ENCODE measurements at places on chromosomes 3 and 15.

GRCh38 chr3:110296885-110297284, 774.7 kb upstream of the NECTIN3 start:
- no peak for DNase-seq

DNA sequence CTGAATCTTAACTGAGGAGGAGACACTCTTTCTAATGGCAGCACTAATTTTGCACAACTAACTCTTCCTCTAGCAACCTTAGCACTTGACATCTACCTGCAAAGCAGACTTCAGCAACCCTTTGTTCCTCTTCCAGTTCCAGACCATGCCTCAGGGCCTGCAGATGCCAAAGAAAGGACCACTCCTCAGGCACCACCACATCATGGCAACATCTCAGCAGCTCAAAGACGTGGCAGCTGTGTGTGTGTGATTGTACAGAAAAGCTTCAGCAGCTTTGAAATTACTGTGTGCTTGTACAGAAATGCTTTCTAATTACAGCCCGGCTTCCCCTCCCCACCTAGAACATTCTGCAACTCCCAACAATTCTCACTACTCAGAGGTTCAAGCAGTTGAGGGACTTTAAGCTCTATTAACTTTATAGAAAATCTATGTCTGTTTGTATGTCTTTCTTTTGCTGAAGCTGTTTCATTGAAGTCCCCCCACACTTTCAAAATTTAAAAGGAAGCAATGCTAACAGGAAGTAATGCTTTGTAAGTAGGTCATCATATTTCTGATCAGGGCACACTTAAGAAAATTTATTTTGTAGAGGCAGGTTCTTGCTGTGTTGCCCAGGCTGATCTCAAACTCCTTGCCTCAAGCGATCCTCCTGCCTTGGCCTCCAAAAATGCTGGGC, 115.2 kb downstream of the CD47 start:
- no peak for DNase-seq

GRCh38 chr3:14125193-14126016, 553 bp downstream of the TMEM43 start:
- DNase-seq, result peak; percentile 69

- no peak for DNase-seq
Observed at GRCh38 chr3:83770664-83771402, 1188.0 kb upstream of the CADM2 start.

GRCh38 chr15:69104050-69104750, 56.2 kb upstream of the GLCE start:
- DNase-seq, result no peak

DNA sequence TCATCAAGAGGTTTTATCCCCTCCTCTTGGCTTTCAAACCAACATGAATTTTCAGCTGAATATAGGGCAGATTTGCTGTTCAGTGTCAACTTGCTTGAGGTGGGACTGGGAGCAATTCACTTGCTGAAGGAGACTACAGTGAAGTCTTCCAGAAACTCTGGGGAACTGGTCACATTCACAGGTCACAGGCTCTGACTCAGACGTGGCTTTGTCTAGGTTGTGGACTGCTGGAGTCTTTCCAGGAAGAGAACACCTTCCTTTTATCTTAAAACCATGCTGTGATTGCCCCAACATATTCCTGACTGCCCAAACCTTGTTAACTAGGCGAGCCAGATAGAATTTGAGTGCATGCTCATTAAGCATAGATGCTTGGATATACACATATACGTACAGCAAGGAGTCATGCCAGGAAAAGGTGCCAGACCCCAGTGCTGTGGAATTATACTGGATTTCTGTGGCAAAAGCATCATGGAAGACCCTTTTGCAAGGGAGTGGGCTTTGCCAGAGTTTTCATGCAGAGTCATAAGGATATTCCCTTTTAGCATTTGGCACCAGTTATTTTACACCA, 399.1 kb upstream of the TBL1XR1 start:
- DNase-seq, result no peak

DNA sequence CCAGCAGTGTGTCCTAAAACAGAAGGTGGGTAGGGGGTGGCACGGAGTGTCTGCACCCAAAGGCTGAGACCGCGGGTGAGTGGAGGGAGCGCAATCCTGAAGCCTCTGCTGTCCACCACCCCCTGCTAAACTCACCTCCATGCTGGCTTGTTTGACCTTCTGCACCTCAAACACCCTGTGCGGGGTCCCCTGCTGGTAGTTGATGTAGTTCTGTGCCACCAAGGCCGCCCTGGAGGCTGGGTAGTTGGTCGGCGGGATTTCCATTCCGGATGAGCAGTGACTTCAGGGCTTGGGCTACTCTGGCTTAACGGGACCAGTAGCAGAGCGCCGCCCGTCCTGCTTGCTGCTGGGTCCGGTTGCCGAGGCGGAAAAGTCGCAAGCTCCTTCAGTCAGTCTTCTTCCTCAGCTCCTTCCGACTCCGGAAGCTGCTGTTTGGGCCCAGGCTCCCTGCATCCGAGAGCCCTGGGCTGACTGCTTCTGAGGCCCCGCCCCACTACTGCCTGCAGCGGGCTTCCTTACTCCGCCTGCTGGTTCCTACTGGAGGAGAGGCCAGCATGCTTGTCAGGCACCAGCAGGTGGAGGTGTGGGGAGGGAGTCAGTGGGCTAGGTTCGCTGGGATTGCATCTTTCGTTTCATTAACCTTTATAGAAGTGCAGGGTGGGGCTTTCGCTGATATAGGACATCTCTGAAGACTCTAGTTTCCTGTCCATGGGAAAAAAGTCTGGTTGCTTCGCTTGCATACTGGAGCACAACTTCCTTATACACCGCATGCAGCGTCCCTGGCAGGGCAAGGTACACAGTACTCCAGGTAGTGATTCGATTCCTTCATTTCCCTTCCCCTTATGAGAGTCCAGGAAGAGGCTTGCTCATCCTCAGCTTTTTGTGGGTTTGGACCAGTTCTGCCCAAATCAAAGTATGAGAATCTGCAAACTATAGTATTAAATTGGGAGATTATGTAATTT, at the start of gene LXN:
Gene LXN (minus strand): TSS at position 434 of the 962 bp plus-strand sequence. CDS start 170 bp downstream, at position 264.
- DNase-seq, result peak; percentile 43

DNA sequence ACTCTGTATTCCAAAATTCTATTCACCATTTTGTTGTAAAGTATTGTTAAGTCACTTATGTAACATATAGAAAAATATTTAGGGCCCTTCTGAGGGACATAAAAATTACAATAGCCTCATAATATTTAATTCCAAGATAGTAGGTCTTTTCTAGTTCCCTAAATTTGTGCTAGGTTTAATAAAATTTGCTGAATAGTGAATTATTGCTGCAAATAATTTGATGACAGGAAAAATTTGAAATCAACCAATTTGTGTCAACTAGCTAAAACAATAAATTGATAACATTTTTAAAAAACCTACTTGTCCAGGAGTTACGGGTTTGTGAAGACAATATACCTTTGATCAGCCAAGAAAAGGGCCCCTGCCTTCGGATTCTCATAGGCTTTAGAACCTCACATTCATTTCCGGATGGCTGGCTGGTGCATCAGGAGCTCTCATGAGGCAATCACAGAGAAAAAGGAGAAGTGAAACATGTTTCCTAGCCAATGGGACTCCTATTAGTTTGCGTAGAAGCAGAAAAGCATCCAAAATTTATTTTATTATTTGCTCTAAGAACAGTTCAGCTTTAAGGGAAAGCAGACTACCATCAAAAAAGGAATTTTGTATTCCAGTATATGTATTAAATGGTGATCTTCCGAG, 177.2 kb downstream of the LRRC3B start:
- no peak for DNase-seq

GRCh38 chr3:86695752-86696151, 295.2 kb downstream of the VGLL3 start:
- no peak for DNase-seq

DNA sequence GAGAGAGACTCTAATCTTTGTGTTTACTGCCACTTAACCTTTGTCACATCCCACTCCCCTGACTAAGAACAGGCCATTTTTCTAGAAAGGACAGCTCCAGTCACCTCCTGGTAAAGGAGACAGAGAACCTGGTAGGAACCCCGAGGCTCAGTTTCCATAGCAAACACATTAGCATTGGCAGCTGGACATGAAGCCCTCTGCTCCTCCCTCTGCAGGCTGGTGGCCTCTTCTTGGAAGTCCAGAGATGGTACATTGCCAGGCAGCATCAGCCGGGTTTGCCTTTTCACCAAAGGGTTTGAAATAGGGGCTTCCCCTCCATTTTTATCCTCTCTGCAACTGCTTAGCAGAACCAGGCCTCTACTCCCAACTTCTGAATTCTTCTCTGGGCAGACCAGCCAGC, 213.4 kb upstream of the SEMA6D start:
- no peak for DNase-seq

DNA sequence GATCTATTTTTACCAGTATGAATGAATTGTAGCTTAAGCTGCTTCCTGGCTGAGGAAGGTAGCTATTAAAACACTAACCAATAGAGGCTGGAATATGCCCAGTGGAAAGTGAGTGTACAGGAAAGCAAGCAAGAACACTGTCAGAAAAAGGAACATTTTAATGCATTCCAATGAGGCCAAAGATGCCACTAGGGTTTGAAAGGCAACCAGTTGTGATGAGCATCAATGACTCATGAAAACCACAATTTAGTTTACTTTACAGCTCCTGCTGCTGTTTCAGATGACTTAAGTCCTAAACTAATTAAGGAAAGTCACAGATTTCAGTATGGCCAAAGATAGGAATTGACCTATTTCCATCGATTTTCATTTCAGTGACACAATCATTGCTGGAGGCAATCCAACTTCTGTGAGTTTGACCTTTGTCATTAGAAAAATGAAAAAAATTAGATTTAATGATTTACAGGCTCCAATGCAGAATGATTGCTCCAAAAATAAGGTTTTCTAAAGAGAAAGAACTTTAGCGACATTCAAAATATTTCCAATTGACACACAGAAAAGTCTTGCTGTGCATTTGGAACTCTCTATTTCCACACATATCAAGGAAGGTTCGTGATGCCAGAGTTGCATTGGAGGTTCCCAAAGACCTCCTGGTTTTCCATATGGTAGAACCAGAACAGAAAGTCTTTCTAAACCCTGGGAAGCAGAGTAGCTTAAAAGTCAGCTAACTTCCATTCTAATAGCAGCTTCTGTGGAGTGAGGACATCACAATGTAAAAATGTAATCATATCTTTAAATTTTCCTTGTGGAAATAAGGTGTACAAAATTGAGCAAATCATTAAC, 103.0 kb downstream of the SUCNR1 start:
- DNase-seq, result peak; percentile 71

- no peak for DNase-seq
Observed at GRCh38 chr3:150609988-150610387, 6.9 kb downstream of the SELENOT start.

GRCh38 chr3:186691676-186692075, 25.5 kb upstream of the KNG1 start:
- DNase-seq, result no peak

- no peak for DNase-seq
Observed at GRCh38 chr3:167066977-167067786, 312.9 kb downstream of the ZBBX start.

Measured in smooth muscle cell of the brain vasculature (primary cell).